ENCODE measurements at places on chromosomes 2 and 18.
A peak's percentile ranks its signal among the peaks of the same experiment; 100 is the strongest.

GRCh38 chr2:109685453-109685852 lies 71.3 kb downstream of the SOWAHC start:
- no peak for DNase-seq

DNA sequence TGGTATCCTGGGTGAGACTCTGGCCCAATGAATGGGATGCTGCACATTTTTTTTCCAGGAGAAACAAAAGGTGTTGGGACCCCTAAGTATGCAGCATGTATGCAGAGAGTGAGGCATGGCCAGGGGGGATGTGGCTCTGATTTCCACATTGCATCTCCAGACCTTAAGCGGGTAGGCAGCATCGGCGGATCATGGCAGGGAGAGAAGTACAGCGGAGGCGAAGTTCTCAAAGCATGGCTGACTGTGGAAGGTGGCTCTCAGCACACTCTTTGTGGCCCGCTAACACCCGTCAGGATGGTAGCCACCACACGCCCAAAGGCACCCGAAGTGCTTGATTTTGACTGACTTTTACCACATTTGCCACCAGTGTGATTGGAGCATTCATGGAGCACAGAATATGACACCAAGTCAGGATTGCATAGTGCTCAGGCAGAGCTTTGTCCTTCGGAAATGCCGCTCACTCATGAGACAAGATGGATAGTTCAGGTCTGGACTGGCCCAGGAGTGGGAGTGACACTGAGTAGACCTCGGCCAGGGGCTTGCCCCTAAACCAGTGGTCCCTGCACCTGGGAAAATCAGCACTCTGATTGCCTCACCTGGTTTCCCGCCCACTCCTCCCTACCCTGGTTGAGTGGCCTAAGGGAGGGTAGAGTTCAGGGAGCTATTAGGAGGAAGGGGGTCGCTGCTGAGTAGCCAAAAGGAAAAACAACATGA lies 14.2 kb downstream of the INPP4A start:
- DNase-seq, result no peak

GRCh38 chr2:65980531-65980930 lies 454.4 kb upstream of the MEIS1 start:
- DNase-seq, result no peak

DNA sequence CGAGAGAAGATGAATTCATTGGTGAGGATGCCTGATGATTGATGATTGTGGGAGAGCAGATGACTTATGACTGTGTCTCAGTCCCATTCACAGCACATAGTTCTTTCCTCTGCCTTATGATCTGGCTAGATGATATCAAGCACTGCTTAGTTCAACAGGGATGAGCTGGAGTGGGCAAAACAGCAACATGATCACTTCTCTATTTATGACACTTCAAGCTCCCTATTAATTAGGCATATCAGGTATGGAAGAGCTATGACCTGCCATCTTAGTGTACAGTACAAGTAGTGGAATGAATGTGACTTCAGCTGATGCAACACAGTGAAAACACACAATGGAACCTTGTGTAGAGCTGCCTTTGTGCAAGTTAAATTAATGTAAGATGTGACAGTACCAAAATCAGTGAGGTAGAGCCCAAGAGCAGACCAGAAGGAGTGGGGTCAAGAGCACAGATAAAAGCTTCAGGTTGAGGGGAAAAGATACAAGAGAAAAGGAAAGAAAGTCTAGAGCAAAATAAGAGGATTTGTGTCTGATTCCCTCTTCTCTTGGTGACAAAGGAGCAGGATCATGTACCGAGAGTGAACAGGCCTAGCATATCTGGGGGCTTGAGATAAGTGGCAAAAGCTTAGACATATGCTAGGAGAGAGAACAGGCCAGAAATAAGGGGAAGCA lies 93.0 kb upstream of the MYO3B start:
- DNase-seq, result no peak

- DNase-seq, result no peak
Observed at GRCh38 chr2:41940745-41941063, 107.1 kb upstream of the PKDCC start.

DNA sequence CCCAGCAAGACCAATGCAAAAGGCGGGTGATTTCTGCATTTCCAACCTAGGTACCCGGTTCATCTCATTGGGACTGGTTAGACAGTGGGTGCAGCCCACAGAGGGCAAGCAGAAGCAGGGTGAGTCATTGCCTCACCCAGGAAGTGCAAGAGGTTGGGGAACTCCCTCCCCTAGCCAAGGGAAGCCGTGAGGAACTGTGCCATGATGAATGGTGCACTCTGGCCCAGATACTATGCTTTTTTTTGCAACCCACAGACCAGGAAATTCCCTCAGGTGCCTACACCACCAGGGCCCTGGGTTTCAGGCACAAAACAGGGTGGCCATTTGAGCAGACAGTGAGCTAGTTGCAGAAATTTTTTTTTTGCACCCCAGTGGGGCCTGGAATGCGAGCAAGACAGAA lies 662.6 kb upstream of the ACVR2A start:
- DNase-seq, result peak; percentile 43

DNA sequence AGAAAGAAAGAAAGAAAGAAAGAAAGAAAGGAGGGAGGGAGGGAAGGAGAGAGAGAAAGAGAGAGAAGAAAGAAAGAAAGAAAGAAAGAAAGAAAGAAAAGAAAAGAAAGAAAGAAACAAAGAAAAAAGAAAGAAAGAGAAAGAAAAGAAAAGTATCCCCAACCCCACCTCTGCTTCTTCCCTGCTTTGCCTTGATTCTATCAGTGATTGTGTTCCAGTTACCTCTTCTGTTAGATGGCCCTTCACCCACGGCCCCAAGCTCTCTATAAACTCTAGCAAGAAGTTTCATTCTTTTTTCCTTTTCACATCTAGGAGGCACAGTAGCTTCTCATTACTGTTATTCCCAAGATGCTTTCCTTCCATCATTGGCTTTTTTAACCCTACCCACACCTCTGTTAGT lies 1097.5 kb upstream of the ZEB2 start:
- no peak for DNase-seq

DNA sequence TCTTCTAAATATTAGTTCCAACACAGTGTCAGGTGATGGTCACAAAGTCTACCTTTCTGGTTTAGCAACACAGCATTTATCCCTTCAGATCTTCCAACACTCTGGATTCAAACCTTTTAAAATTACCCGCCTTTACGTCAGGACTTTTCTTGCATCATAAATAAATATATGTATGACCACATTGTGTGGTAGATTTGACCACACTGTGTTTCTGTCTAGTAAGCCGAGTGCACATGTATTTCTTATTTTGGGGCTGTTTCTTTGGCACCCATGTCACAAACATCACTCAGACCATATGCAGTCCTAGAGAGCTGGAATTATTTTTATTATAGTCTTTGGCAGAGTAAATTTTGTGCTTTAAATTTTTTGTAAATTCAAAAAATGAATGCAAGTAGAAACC lies 172.1 kb downstream of the ANKRD44 start:
- no peak for DNase-seq

GRCh38 chr2:202436626-202437025 lies 60.5 kb downstream of the BMPR2 start:
- DNase-seq, result no peak

GRCh38 chr2:9375857-9376428 lies 47.4 kb downstream of the ITGB1BP1 start:
- no peak for DNase-seq

DNA sequence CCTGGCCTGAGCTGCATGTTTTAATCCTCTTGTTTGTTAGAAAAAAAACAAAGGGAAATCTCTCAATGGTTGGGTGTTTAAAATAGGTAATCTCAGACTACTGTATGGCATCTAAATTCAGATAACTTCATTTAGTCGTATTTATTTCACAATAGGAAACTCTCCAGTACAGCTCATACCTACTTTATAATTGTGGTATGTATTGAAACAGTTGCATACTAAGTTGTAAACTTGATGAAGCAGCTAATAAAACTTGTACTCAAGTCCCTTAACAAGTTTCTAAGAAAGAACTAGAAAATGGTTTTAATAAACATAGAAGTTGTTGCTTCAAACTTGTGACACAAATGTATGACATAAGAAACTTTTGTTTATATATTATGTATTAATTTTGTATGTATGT lies 334.5 kb downstream of the PTPRM start:
- DNase-seq, result no peak

GRCh38 chr2:239496700-239497099 lies 95.9 kb upstream of the HDAC4 start:
- DNase-seq, result no peak

GRCh38 chr2:64945973-64946768 lies 43.0 kb upstream of the SLC1A4 start:
- DNase-seq, result peak; percentile 92

DNA sequence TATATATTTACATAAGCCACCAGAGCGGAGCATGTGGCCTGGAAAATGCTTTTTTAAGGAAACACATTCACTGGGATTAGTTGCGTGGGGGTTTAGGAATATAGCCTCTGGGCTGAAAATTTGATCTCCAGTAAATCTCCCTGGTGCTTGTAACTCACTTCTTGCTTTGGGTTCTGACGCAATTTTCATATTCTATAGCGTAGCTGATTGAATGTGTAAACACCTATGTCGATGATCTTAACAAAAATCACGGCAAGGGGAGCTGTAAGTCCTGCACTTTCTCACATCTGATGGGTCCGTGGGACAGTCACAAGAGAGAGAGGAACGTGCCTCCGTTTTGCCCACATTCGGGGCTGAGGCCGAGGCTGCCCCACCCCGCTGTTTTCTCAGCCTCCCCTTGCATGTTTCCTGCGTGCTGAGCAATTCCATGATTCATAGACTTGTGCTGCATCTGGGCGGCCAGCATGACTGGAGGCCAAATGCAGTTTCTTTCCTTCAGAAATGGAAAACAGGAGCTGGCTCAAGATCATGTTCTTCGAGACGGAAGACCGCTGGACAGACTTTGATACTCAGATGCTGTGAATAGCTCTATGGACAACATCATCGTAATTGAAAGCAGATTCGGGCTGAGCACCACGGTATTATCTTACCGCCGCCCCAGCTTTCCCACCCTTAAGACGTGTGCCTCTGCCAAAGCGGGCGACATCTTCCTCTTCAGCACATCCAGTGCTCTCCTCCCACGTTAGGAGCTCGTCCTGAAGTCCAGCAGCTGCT lies 109.2 kb downstream of the TMEM18 start:
- no peak for DNase-seq

DNA sequence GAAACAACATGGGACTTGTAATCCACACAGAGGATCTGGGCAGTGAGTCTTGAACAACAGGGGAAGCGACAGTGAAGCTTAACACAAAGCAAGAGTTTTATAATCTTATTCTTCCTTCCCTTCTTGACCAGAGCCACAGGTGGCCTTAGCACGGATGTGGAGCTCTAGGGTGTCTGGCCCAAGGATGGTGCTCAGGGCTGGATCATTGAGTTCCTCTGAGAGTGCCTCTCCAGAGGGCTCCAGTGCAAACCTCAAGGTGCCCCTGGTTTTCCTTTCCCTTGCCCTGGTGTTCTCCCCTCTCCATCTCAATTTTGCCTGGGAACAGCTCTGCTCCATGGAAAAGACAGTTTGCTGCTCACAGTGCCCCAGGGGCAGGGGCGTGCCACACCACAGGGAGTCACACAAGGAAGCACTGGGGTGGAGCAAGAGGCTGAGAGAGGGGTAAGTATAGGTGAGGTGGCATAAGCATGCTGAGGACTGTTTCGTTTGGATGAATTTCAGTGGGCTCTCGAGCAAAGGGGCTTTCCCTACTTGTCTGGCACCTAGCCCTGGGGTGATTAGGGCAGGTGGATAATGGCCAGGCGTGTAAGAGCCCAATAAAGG lies 88.6 kb upstream of the B3GNT7 start:
- no peak for DNase-seq

DNA sequence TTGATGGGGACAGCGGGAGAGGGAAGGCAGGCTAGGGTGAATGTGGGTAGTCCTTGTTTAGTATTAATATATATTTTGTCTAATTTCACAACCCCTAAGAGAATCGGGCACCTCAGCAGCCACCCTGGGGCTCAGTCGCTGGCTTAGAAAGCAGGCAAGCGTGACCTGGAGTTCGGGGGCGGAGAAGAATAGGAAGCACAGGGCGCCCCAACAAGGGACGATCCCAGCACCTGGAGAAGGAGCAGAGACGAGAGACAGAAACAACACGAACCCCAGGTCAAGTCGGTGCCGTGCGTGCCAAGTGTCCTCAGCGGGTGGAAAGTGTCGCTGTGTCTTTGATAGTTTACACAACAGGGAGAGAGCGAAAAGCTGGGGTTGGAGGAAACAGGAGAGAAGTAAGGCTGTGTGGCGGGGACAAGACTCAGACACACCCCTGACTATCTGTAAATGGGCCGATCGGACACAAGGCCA lies 95.4 kb downstream of the NFATC1 start:
- DNase-seq, result no peak

GRCh38 chr18:51020536-51020935 lies 9.5 kb upstream of the SMAD4 start:
- DNase-seq, result no peak

DNA sequence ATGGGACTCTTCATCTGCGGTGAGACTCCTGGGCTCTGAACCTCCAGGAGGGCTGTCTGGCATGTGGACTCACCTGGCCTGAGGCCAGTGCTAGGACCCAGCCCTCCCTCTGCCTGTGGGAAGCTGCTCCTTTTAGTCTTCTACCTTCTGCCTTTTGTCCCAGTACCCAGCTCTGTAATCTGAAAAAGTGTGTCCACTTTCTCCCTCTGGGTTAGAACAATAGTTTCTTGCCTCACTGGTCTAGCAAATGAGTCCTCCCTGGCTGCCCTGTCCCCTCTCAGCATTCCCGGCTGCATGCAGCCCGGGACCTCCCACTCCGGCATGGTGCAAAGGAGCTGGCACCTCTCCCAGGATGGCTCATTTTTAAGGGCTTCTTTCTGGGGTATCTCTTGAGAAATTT lies 25.9 kb downstream of the GKN2 start:
- DNase-seq, result no peak

DNA sequence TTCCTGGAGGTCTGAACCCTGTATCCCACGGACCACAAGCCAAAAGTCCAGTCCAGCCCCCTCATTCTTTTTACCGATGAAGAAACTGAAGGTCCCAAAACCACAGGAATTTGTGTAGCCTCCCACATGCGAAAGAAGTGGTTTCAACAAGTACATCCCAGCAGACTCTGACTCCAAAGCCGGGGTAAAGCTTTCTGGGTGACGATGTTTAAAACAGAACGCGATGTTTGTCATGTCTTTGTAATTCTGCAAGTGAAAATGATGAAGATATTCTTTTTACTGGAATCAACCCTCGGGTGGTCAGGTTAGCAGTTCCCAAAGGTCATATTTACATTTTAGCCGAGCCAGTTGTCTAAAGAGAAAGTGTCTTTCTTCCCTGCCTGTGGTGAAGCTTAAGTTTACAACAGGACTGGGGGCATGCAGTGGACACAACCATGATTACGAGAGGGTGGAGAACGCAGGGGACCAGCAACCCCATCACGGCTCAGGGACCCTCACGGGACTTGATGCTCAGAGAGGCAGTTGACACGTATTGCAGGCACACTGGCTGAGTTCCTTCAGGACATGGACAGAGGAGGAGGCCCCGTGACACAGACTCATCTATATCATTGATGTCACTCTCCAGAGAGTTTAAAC lies 17.8 kb upstream of the TMEM131 start:
- peak; percentile 46 for DNase-seq

- no peak for DNase-seq
Observed at GRCh38 chr18:38421872-38422615, 856.4 kb upstream of the CELF4 start.

Measured in activated CD8-positive, alpha-beta memory T cell treated with anti-CD3 and anti-CD28 coated beads, Interleukin-2, amount 10 ng/mL, durations not matched to agents 7 days and 5 days (primary cell).